ENCODE measurements at places on chromosomes 11 and 22.

DNA sequence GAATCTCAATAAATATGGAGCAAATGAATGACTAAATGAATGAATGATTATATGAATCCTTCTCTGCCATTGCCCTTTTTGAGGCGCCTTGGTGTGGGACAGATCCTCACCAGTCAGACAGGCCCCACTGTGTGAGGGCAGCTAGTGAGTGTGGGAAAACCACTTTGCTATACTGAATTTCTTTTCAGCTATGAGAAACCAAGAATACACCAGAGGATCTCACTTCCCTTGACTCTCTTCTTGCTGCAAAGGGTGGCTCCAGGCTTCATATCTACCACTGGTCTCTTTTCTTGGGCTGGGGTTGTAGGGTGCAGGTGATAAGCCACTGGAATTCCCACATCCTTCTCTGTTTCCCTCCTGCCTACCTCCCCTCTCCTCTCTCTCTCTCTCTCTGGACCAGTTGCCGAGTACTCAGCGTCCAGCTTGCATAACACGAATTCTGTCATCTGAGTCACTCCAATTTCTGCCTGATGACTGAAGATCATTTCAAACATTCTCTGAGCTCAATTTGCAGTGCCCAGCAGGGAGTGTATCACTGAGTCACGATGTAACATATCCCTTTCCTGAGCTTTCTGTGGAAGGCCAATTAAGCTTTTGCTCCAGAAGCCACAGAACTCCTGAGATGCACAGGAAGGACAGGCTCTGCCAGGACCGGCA lies 304.3 kb upstream of the NCAM1 start:
- DNase-seq = peak; percentile 76

- DNase-seq = no peak
Observed at GRCh38 chr11:8480858-8481257, 113.2 kb downstream of the STK33 start.

GRCh38 chr11:109648804-109649203 lies 226.8 kb downstream of the C11orf87 start:
- DNase-seq = no peak

- no peak for DNase-seq
Observed at GRCh38 chr22:43539572-43540528, 128.0 kb downstream of the MPPED1 start.

GRCh38 chr22:49704345-49705215 lies 123.1 kb downstream of the BRD1 start:
- DNase-seq = no peak

DNA sequence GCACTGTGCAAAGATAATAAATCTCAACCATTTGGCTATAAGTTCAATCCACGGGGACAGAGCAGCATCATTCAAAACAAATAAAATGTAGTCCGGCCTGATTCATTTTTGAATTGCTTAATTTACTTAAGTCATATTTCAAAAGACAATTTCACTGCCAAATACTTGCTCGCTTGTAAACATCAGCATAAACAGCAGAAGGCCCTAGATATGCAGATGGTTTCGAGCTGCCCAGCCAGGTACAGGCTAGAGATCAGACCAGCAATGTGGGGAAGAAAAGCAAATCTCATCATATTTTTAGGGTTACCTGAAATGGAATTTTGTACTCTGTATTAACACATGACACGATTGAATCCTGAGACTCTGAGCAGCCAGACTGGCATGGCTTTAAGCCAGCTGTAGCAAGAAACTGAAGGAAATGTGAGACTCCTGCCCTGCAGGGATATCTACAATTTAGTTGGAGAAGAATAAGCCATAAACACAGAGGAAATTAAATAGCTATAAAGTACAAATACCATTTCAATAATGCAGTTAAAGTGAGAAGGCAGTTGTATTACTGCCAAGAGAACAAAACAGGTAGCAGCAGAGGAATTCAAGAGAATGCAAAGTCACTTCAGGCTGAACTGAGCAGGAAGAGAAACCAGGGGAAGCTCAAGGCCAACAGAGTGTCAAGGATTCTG lies 440.3 kb downstream of the ETS1 start:
- DNase-seq = peak; percentile 6

- no peak for DNase-seq
Observed at GRCh38 chr11:91312541-91312940, 912.1 kb upstream of the FAT3 start.

GRCh38 chr11:110430267-110431050 lies 711 bp downstream of the FDX1 start:
- DNase-seq = peak; percentile 47

- peak; percentile 7 for DNase-seq
Observed at GRCh38 chr11:10002221-10002620, 291.8 kb downstream of the SBF2 start.

- DNase-seq = peak; percentile 37
Observed at GRCh38 chr11:76694664-76695063, 24.1 kb upstream of the LRRC32 start.

- DNase-seq = no peak
Observed at GRCh38 chr22:22467112-22467511, 41.4 kb downstream of the ZNF280B start.

DNA sequence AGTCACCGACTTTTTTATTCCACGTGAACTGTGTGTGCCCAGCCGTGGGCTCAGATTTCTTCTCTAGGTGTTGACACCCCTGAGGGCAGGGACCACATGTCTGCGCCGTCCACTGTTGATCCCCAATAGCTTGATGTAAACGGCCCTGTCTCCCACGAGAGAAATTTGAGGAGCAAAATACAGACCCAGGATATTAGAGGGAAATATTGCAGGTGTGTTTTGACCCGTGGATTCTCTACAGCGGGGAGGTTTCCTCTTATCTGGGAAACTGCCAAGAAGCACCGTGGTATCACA lies 437.5 kb downstream of the TBC1D22A start:
- no peak for DNase-seq

DNA sequence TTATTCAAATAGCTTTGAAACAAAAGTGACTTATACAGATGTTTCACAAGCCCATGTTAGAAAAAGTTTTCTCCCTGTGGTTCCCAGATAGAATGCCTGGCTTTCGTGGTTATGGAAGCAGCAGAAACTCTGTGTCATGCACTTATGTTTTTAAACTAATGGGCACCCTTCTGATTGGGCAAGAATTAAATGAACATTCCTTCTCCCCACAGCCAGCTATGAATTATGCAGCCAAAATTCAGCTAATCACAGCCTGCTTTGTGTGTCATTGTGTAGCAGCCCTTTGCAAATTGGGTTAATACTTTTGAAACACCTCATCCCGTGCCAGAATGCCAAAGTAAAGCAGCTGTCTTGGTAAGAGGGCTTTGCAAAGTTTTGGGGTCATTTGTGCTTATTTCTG lies 46.9 kb downstream of the PANX1 start:
- DNase-seq = peak; percentile 86

DNA sequence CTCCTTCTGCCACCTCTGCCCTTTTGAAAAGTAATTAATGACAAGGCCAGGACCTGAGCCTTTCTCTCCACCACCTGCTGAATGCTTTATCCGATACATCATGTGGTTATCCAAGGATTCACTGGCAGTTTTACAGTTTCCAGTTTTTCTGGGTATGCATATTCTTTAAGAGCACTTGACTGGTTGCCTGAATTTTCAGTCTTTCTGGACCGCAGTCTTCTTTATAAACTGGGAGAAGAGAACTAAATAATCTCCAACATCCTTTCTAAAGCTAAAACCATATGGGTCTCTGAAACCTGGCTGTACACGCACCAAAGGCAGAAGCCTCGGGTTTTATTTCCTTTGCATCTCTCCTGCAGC lies 65.1 kb downstream of the BTG4 start:
- no peak for DNase-seq

DNA sequence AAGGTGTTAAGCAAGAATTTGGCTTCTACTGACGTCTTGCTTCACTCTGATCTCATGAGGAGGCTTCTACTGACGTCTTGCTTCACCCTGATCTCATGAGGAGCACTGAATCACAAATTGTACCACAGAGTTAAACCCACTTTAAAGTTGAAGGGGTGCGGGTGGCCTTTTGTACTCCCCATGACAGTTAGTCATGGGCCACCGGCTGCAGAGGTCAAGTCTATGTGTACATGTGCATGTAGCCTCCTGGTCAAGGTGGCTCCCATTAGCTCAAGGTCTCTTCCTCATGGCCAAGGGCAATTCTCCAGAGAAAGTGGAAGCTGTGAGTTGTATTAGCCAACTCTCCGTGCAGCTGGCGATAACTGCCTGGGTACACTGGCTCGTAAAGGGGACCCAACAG lies 23.1 kb upstream of the FZD4 start:
- no peak for DNase-seq

DNA sequence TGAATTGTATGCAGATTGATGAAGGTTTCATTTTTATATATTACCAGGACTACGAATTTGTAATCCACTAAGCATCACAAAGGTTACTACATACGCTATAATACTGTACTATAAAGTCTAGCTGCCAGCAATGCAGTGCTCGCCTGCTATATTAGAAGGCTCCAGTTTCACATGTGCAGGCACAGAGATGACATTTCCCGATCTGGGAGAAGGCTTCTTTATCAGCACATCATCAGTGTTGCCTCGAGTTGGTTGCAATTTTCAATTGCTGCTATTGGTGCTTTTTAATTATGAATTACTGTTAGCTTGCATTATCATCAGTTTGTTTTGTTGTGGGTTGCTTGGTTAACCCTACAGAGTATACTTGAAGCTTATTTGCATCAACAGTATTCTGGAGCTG lies 143.2 kb upstream of the TEAD1 start:
- no peak for DNase-seq

DNA sequence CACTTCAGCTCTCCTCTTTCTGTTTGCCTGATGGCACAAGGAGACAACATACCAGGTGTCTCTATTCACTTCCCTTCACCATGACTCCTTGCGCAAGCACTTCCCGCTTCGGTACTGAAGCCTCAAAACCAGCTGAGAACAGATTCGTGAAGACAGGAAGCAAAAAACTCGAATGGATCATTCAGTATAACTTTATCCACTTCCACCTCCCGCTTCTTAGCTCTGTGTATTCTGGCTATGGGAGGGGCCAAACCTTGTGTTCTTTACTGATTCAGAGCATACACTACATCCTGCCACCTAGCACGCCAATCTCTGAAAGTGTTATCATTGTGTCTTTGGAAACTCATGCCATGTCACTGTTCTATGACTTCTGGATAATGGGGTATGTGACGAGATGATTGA lies 62.2 kb upstream of the ADA2 start:
- DNase-seq = no peak

- peak; percentile 26 for DNase-seq
Observed at GRCh38 chr11:103673773-103674172, 362.7 kb upstream of the DDI1 start.

GRCh38 chr22:49752598-49753091 lies 75.0 kb downstream of the BRD1 start:
- peak; percentile 9 for DNase-seq

- peak; percentile 43 for DNase-seq
Observed at GRCh38 chr11:62921573-62922188, 518 bp upstream of the CHRM1 start.

DNA sequence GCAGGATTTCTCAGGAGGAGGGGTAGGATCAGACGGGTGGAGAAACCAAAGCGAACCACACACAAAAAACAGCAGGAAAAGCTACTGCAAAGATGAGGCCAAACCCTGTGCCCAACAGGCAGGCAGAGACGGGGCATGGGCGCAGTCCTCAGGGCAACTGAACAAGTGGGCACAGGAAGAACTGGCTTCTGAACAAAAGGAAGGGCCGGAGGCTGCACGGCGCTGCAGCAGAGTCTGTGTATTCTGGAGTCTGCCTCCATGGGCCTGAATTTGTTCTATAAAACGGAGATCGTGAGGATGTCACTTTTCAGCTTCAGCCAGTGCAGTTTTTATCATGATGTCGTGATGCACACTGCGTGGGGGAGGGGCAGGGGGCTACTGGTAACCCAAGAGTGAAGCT lies 1026.0 kb downstream of the TBC1D22A start:
- DNase-seq = no peak

- DNase-seq = no peak
Observed at GRCh38 chr11:133239575-133239974, 292.7 kb downstream of the OPCML start.

GRCh38 chr11:2599561-2600189 lies 100.1 kb downstream of the KCNQ1OT1 start:
- no peak for DNase-seq

DNA sequence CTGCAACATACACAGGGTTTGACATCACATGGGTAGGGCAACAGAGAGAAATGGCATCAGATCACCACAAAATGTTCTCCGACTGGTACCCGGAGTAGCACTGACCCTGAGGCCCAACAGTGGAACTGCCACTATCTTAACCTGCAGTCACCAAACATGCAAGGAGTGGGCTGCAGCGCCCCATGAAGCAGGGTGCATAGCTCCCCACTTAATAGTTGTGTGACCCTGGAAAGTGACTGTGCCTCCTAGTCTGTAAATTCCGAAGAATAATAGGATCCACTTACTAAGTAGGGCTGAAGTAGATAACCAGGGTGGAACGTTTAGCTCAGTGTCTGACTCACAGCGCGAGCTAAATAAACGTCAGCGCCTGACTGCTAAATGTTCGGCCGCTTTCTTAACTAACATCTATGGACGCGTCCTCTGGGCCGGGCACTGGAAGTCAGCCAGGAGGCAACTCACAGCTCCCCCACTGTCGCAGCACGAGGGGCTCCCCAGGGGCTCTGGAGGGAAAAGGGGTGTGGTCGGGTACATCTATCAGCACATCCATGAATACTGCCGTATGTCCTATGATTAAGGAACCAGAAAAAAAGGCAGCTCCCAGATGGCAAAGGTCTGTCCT lies 777 bp downstream of the LTO1 start:
- peak; percentile 70 for DNase-seq

DNA sequence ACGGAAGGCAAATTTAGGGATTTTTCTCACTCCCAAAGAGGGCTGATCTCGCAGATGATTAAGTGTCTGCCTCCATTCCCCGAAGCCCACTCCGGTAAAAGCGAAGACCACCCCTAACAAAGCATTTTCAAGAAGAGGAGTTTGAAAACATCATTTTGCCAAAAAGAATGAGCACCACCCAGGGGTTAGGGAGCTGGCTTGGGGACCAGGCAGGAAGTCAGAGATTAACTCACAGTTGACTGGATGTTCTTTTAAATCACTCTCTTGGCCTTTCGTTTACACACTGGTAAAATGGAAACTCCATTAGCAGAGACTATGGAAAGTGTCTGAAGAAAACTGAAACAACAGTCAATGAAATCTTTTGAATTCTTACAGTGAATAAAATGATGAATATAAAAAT lies 7.9 kb upstream of the TRIM44 start:
- no peak for DNase-seq

- peak; percentile 80 for DNase-seq
Observed at GRCh38 chr11:118530683-118531596, at the start of gene TMEM25. TSS of gene TMEM25 (plus strand) at chr11:118531192. CDS start at chr11:118531802, 610 bp downstream.

- no peak for DNase-seq
Observed at GRCh38 chr11:91837411-91838330, 386.9 kb upstream of the FAT3 start.

- no peak for DNase-seq
Observed at GRCh38 chr22:40123387-40123786, 54.3 kb upstream of the TNRC6B start.

GRCh38 chr22:40178417-40179409 lies 988 bp downstream of the TNRC6B start:
- peak; percentile 20 for DNase-seq

GRCh38 chr11:69145050-69145380 lies 10.7 kb upstream of the SMIM38 start:
- peak; percentile 43 for DNase-seq
